ENCODE measurements at places on chromosomes 5 and 9.

DNA sequence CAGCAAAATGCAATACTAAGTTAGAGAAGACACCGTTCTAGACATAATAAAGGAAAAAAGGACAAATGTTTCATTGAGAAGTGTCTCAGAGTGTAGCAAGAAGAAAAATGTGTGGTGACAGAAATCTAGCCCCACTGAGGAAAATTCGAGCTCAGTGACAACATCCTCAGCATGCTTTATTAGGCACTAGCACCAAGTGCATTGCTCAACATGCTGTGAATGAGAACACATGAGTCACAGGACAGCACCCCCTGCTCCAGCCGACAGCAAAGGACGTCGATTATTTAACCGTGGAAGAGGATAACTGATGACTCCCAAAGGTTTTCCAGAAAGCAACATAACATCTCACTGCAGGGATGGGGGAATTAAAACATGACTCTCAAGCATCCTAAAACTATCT lies 182.7 kb downstream of the GNAQ start:
- DNase-seq: no peak

DNA sequence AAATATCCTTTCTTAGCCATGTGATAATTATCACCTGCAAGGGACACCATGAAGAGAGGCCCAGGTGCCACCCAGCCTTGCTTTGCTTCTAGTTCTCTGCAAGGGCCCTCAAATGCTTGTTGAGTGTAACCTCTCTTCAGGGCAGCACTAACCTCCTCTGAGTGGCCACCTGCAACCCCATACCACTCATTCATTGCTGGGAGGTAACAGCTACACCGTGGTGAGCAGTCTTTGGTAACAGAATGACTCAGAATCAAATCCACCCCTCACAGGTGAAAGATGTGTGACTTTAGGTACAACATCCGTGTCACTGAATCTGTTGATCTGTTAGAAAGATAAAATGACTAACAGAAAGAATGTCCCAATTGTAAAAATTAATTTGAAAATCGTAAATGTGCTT lies 365.1 kb upstream of the TRPC7 start:
- no peak for DNase-seq

GRCh38 chr9:115625954-115626353 lies 508.0 kb upstream of the TNC start:
- no peak for DNase-seq

DNA sequence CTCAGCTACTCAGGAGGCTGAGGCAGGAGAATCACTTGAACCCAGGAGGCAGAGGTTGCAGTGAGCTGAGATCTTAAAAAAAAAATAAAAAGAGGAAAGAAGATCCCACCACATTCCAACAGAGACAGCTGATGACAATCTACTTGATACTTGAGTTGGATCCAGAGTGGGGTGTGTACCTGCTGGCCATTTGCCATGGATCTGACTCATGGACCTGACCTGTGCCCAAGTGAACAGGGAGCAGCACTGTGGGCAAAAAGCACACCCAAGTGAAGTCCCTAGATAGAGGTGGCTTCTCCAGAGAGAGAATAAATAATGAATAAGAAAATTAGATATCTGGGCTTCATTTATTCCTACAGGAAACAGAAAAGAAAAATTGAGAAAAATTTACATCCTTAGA lies 81.2 kb upstream of the MIER3 start:
- no peak for DNase-seq

DNA sequence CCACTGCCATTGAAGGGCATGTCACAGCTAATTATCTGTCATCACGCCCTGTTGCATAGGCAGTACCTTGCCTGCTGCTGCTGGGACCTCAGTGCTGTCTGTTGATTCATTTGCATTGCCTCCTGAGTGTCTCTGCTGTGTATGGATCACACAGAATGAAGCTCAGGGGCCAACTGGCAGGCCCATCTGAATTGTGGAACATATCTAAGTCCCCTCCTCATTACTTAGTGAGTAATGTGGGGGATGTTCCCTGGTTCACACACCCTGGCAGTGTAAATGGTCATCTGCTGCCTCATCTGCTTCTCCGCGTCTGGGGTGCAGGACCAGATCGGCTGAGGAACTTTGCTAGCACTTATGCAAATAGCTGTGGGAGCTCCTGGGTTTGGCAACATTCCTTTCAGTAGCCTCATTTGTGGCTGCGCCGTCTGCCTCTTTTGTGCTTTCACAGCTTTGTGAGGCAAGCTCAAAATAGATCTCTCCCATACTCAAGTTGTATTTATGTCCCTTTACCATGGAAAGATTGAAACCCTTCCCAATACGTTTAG lies 25.4 kb downstream of the TYRP1 start:
- no peak for DNase-seq

DNA sequence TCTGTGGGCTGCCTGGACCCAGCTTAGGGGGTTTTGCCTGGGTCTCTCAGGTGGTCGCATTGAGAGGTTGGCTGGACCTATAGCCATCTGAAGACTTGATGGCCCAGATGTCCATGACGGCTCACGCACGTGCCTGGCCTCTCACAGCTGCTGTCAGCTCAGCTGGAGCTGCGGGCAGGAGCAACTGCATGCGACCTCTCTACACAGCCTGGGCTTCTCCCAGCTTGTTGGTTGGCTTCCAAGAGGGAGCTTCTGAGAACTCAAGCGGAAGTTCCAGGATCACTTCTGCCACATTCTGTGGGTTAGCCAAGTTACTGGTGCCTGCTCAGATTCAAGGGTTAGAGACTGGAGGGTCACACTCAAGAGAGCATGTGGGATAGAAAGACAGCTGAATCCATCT lies 99.2 kb downstream of the DAPK1 start:
- DNase-seq: no peak

DNA sequence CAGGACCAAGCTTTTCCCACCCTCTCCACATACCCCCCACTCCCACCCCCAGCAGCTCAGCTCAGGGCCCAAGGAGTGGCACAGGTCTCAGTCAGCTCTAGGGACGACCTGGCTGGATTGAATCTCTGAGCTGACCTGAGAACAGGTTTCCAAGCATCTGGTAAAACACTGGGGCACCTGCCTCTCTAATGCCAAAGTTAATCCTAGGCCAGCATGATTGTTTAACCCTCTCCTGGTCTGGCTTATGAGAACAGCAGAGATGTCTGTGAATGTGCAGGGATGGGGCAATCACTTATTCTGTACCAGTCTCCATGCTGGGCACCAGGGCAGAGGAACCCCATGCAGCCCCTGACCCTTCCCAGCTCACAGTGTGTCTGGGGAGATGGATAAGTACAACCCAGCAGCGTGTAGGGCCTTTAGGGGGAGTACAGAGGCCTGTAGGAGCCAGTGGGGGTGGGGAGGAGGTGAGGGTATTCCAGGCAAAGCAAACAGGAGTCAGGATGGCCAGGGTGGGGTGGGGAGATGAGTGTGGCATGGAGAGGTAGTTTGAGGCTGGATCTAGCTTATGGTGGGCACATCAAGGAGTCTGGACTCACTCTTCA lies 678 bp upstream of the KIF12 start:
- DNase-seq: no peak

DNA sequence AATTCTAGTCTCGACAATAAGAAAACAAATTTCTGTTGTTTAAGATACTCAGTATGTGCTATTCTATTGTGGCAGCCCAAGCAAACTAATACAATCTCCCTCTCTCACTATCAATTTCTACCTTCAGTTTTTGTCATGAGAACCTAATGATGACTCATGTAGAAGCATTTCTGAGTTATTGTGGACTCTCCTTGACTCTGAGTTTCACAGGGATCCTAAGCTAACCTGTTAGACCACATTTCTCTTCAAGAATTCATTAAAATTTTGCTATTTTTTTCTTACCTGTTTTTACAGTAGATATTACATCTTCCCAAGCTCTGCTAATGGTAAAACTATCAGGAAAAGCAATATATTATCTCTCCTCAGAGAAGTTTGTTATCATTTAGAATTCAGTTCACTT lies 599.1 kb upstream of the TYRP1 start:
- DNase-seq: no peak

- DNase-seq: no peak
These were observed 106.4 kb upstream of the IRX2 start for GRCh38 chr5:2857837-2858236.

GRCh38 chr5:17340379-17340778 lies 122.9 kb downstream of the BASP1 start:
- DNase-seq: no peak

GRCh38 chr5:142998316-142999020 lies 228.3 kb downstream of the ARHGAP26 start:
- no peak for DNase-seq

- DNase-seq: no peak
These were observed 24.9 kb downstream of the LMX1B start for GRCh38 chr9:126638571-126639132.

DNA sequence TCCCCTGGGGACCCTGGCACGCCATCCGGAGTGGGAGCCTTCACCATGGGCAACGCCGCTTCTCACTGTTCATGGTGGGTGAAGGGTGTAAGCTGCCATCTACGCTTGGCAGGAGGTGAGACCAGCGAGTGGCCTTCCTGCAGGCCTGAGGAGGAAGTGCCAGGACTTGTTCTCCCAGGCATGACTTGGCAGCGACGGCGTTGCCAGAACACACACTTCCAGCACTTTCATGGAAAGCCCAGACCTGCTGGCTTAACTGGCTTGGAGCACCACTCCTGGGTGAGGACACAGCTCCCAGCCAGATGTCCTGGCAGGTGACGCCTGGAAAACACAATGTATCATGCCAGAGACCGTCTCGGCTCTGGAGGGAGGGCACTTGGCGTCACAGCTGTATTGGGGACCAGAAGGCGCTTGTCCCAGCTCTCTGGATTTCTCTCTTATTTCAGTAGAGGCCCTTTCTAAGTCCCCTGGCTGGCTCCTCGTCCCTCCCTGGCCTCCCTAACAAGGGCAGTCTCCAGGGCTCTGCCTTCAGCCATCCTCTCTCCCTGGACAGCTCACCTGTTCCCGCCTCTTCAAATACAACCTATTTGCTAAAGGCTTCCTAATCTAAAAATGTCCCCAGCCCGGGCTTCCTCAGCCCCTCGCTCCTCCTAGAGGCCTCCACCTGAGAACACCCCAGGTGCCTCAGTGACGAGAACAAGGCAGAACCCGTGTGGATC lies 188.3 kb downstream of the OLFM1 start:
- DNase-seq: no peak

DNA sequence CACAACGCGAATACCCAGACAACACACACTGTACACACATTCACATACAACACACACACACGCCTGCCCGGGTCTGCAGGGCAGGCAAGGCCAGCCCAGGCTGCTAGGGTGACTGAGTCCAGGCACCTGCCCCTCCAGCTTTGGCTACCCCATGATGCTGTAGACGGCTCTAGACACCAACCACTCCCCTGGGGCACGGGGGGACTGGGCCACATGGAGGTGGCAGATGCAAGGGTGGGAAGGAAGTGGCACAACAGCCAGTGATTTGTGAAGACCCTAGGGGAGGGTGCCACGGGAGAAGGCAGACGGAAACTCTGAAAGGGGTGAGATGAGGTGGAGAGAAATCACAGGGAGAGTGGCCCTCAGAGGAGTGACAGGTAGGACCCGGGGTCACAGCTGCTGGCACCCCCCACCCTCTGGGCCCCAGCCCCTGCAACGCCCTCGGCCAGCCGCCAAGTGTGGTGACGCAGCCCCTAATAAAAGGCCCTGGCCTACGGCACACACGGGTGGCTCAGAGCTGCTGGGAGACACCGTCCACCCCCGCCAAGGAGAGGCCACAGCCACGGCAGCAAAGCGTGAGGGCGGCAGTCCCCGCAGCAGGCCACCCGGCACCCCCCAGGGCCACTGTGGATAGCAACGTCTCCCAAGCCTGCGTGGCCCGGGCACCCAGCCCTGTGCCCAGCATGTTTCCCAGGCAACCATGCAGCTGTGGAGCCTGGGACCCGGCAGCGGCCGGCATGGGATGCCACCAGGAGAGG lies 6.6 kb upstream of the CCDC187 start:
- DNase-seq: no peak

DNA sequence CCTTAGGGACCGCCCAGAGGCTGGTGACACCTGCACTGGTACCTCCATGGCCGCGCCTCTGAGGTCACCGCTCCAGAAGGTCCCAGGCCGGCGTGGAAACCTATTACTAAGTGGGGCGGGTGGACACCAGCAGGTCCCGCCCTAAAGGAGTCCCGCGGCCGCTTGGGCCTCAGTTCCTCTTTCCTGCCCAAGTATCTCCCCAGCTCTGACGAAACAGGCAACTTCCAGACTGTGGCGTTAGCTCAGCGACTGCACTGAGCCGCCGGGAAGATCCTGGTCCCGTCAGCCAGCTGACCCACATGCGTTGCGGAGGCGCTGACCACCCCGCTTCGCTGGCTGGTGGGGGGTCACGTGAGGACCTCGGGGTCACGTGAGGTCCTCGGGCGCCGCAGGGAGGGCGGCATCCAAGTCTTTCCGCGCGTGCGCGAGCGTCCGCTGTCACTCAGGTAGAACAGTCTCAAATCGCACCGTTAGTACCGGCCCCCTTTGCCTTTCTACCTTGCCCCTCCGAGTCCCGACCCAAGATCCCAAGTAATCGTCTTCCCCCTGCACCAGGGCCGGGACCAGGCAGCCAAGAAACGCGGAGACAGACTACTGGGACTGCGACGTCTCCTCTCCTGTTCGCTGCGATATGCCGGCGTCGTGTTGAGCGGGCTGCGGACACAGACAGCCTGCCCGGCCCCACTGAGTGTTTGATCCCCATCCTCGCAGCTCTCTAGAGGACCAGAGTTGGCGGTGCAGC lies 53.7 kb upstream of the KDM4C start:
- DNase-seq: peak; percentile 90

- no peak for DNase-seq
These were observed 76.9 kb upstream of the IL17B start for GRCh38 chr5:149455889-149456409.

DNA sequence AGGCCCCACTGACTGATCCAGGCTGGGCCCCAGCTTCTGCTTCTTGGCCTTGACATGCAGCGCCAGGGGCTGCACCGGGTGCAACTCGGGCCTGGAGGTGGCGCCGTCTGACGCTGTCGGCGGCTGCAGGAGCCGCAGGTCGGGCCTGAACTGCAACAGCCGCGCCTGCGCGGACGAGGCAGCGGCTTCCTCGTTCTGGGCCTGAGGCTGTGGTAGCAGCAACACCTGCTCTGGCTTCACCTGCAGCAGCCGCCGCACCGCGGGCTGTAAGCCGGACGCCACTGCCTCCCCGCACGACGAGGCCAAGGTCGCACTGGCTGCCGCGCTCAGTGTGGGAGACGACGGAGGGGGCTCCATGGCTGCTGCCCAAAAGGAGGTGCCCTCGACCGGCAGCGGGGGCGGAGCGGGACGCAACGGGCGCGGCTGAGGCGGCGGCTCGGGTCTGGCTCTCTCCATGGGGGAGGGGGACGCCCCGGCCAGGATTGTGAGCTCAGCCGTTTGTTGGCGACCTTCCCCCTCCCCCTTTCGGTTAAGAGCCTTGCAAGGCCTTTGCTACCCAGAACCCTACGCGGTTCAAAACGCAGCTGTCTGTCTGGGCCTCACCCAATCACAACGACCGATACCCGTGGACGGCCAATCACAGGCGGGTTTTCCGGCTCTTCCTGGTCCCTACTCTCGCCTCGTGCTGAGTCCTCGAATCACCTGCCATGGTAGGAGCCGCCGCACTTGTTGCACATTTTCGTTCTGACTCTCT lies 438 bp downstream of the SOX30 start:
- DNase-seq: peak; percentile 82
